Astrocyte of the spinal cord (primary cell): ENCODE measurements at places on chromosomes 2 and 18.

- peak; percentile 91 for DNase-seq
Measured at GRCh38 chr2:171271971-171272436, 111.3 kb upstream of the TLK1 start.

GRCh38 chr2:200274116-200275075 lies 32.1 kb upstream of the SPATS2L start:
- no peak for DNase-seq

GRCh38 chr2:132519566-132519965 lies 103.0 kb downstream of the GPR39 start:
- no peak for DNase-seq

GRCh38 chr2:69807821-69808540 lies 21.5 kb upstream of the GMCL1 start:
- no peak for DNase-seq

GRCh38 chr18:63377275-63377980 lies 10.4 kb upstream of the KDSR start:
- DNase-seq = no peak

DNA sequence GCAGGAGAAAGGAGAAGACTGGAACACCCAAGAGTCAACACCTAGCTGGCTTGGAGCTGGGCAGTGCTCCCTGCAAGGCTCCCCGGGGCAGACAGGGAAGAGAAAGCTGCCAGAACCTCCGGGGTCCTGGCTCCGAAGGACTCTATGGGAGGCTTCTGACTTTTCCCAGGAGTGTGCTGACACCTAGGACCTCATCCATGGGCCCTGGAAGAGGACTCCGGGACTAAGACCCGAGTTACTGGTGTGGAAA lies 37.8 kb upstream of the ATP6V1B1 start:
- no peak for DNase-seq

GRCh38 chr2:60557486-60557864 lies 4.0 kb upstream of the BCL11A start:
- DNase-seq = no peak

GRCh38 chr18:12304351-12305210 lies 3.5 kb upstream of the TUBB6 start:
- no peak for DNase-seq

DNA sequence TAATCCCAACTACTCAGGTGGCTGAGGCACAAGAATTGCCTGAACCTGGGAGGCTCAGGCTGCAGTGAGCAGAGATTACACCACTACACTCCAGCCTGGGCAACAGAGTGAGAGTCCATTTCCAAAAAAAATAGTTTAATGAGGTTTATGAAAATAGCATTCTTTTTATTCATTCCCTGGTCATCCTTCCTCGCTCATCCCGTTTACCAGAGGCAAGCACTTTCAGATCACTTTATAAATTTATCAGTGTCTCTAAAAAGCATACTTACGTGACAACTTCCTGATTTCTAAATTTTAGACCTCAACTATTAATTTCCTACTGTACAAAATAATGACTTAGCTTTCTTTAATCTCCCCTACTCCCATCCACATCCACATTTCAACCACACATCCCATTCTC lies 864.8 kb downstream of the EPHA4 start:
- DNase-seq = no peak

DNA sequence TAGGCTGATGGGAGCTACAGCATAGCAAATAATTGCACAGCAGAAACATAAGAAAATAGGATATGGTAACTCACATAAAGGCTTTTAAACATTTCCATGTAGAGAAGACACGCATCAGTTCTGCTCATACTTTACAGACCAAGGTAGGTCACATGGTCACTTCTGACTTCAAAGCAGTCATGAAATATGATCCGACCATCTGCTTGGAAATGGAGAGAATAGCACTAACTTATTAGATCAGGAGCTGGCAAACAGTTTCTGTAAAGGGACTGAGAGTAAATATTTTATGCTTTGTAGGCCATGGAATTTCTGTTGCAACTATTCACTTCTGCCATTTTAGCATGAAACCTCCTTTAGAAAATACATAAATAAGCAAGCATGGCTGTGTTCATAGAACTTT lies 936.6 kb upstream of the FANCL start:
- DNase-seq = no peak

DNA sequence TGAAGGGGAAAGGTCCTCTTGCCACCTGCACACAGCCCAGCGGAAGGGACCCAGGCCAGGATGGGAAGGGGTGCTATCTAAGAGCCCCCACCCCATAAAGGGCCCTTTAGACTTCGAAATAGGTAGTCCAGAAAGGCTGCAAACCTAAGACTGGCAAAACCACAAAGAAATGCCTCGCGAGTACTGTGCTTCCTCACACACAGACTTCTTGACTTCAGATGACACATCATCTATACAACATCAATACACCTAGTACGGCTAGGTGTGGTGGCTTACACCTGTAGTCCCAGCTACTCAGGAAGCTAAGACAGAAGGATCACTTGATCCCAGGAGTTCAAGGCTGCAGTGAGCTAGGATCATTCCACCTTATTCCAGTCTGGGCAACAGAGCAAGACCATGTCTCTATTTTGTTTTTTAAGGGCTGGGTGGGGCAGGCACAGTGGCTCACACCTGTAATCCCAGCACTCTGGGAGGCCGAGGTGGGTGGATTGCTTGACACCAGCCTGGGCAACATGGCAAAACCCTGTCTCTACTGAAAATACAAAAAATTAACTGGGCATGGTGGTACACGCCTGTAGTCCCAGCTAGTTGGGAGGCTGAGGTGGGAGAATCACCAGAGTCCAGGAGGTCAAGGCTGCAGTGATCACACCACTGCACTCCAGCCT lies 125.8 kb downstream of the CABLES1 start:
- DNase-seq = no peak
